ENCODE measurements at places on chromosomes 5 and 9. TPM values are rescaled to one million over a fixed set of nuclear protein-coding genes. Genes with fewer than 3 reads are reported as not detected.

GRCh38 chr5:15693933-15694332 lies 194.0 kb downstream of the FBXL7 start:
- no peak for DNase-seq

DNA sequence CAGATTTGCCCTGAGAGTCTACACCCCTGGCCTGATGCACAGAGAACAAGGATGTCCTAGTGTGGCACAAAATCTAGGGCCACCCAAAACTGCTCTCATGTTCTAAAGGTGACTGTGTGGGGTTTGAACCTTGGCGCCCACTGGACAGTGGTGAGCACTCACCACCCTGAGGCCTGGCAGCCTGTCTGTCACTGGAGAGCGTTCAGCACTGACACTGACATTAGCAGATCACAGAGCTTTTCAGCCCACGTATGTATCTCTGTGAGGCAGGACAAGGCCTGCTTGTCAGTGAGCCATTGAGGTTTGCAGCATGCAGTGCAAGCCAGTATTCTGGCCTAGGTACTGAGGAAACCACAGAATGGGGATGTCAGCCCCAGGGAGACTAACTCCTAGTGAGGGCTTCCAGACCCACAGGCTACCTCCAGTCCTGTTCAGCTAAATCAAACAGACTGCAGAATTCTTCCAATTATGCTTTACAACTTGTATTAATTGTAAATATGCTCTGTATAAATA lies 38.9 kb upstream of the SLC2A8 start:
- DNase-seq, result no peak

DNA sequence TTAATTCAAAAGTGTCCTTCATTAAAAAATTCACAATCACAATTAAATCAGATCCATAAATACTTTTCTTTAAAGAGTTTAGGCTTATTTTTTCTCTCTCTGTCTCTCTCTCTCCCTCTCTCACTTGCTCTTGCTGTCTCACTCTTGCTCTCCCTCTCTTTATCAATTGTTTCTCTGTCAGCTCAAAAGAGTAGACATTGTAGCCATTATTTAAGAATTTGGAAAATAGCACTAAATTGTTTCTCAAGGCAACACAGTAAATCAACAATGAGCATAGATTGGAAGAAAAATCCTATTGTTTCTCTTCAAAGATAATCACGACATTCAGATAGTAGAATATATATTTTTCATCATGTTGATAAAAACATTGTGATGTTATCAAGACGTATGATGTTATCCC lies 1114.0 kb downstream of the PTPRD start:
- DNase-seq, result no peak

GRCh38 chr5:43940562-43940961 lies 337.6 kb downstream of the NNT start:
- DNase-seq, result no peak

DNA sequence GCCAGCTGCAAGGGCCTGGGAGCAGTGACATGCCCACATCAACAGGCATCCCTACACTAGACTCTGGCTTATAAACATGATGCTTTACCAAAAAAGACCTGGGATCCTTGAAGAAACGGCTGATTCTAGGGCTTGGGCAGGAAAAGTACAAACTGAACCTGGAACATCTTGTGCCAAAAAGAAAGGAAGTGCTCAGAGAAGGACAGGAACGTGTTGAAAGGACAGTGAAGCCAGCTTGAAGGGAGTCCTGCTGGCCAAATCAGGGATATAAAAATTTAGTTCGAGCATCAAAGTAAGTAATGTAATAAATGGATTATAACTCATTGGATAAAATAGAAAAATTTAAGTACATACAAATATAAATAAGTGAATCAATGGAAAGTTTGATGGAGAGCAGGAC lies 58.1 kb downstream of the ALDH7A1 start:
- no peak for DNase-seq

DNA sequence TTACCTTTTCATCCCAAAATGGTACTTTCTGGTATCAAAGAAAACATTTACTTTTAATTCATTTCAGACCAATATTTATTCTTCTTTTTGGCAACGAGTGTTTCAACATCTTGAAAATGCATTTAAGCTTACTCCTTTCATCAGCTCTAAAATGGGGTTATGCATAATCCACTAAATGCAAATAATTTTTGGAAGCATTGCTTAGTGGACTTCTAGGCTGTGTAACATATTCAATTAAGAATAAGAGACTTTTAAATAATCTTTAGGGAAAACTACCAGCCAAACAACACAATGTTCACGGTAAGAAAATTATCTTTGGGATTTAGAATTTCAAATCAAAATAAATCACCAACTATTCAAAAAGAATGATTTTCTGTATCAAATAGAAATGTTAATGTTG lies 118.2 kb downstream of the ADAMTS6 start:
- no peak for DNase-seq

DNA sequence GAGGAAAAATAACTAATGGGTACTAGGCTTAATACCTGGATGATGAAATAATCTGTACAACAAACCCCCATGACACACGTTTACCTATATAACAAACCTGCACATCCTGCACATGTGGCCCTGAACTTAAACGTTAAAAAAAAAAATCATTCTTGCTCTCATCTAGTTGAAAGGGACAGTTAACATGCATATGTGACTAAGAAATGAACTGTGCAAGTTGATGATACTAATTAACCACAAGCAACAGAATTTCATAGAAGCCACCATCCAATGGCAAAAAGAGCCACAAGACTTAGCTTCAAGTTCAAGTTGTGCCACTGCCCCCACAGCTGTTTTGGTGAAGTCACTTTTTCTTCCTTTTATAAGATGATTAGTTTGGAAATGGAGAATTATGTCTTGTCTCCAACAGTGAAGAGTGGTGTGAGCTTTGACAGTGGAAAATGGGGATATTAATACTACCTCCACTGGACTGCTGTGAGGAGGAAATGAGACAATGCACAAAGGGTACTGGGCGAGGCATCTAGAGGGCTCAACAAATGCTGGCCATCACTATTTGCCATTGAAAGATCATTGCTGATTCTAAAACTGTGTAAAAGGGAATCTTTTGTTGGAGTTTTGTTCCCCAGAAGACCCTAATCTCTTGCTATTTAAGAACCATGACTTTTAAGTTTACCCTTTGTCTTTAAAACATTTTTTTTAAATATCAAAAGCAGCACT lies 202.1 kb downstream of the EBF1 start:
- no peak for DNase-seq

- no peak for DNase-seq
Measured at GRCh38 chr5:126389179-126389578, 34.0 kb upstream of the GRAMD2B start.

- no peak for DNase-seq
Measured at GRCh38 chr5:136677217-136677616, 311.9 kb upstream of the TRPC7 start.

NEUROG1 gene
- total RNA-seq, result not detected

TSLP gene
- total RNA-seq, result 0.60 TPM

All from activated naive CD4-positive, alpha-beta T cell treated with anti-CD3 and anti-CD28 coated beads, Interleukin-2, amount 50 U/mL, for 72 hours (primary cell).